ENCODE measurements at places on chromosomes 4 and X.
A peak's percentile ranks its signal among the peaks of the same experiment; 100 is the strongest.

- no peak for DNase-seq
Measured at GRCh38 chr4:187910741-187911140, 84.8 kb upstream of the ZFP42 start.

DNA sequence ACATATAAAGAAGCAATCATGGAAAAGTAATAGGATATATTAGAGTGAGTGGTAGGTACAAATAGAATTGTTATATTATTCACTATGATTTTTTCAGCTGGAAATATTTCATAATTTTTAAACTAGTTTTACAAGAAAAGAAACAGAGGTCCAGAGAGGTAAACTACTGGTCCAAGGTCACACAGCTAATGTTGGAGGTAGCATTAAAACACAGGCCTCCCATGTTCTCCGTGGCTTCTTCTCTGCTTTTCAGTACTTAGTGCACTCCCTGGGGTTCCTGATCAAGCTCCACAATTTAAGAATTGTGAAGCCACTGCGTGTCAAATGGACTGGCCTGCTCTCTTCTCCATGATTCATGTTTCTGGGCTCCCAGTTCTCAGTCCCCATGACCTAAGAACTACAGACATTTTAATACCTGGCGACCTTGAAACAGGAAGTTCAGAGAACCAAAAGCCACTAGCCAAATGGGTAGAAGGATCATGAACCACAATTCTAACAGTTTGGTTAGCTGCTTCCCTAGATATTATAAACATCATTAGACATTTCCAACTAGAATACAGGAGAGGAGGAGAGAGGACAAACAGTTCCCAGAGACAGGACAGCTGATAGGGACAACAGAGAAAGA lies 172.0 kb upstream of the KLF3 start:
- no peak for DNase-seq

GRCh38 chr4:151678048-151678872 lies 82.5 kb downstream of the GATB start:
- DNase-seq = no peak

- peak; percentile 75 for DNase-seq
Measured at GRCh38 chrX:24902806-24903205, 113.0 kb downstream of the ARX start.

DNA sequence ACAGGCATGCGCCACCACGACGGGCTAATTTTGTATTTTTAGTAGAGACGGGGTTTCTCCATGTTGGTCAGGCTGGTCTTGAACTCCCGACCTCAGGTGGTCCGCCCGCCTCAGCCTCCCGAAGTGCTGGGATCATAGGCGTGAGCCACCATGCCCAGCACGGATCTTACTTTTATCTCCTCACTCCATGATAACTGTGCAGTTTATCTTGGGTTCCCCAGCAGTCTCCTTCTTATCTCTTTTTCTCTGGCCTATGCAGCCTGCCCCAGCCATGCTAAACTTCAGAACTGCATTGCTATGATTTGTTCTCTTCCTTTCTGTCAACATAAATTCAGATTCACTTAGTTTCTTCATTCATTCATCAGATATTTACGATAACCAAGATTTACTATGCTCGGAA lies 22.4 kb downstream of the PAGE1 start:
- no peak for DNase-seq

DNA sequence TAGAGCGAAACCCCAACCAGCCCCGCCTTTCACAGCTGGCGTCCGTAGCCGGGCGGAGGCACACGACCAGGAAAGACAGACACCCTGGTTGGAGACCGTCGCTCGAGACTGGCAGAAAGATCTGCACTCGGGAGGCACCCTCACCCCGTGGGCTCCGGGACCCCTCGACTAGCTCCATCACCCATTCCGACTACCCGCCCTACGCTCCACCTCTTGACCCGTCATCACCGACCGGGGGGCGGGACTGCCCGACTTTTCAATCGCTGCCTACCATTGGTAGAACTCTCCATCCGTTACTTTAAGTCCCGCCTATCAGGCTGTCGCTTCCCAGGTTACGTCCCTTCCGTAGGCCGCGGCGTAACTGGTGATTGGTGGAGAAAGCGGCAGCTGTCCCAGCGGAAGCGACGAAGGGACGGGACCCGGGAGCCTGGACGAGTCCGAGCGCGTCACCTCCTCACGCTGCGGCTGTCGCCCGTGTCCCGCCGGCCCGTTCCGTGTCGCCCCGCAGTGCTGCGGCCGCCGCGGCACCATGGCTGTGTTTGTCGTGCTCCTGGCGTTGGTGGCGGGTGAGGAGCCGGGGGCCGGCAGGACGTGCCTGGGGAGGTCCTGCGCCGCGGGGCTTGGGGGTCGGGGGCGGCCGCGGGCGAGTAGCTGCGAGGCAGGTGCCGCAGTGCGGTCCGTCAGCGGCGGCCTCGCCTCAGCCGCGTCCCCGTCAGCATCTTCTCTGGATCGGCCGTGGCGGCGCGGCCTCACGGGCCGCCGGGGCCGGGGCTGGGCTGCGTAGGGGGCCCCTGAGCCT lies at the start of gene ATP6AP2:
Gene ATP6AP2, plus strand, starts transcription at position 434 of the 799 bp plus-strand sequence. Its CDS starts 96 bp downstream, at position 530.
- DNase-seq = peak; percentile 74

- DNase-seq = no peak
Measured at GRCh38 chrX:136121788-136122187, 25.5 kb upstream of the FHL1 start.

DNA sequence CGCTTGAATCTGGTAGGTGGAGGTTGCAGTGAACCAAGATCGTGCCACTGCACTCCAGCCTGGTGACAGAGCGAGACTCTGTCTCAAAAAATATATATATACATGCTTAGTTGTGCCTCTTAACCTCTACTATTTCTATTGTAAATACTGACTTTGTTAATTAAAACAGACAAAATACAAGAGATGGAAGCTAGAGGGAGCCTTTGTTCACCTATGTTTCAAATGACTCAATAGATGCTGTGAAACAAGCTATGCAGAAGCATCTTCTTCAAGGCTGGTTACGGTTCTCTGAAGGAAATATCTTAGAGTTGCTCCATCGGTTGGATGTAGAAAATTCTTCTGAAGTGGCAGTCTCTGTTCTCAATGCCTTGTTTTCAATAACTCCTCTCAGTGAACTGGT lies 6.2 kb downstream of the NCAPG start:
- peak; percentile 47 for DNase-seq

GRCh38 chr4:170106900-170107299 lies 17.1 kb upstream of the AADAT start:
- no peak for DNase-seq

- no peak for DNase-seq
Measured at GRCh38 chrX:150063674-150064073, 125.4 kb upstream of the EOLA2 start.

DNA sequence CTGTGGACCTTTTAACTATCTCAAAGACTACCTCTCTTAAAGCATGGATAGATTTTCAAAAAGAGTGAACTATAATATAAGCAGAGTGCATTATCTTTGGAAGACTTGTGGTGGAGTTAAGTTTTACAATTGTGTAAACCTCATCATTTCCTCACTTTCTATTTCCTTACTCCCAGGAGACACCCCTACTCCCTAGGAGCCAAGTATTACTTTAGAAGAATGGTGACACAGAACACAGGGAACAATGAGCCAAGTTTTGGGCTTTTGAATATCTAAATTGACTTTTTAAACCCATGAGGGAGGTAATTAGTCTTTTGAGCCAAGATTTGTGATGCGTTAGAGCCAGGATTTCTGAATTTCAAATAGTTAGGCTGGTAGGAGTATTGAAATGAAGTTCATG lies 78.9 kb upstream of the UNC5C start:
- DNase-seq = no peak

- no peak for DNase-seq
Measured at GRCh38 chrX:41302370-41302769, 31.6 kb upstream of the DDX3X start.

DNA sequence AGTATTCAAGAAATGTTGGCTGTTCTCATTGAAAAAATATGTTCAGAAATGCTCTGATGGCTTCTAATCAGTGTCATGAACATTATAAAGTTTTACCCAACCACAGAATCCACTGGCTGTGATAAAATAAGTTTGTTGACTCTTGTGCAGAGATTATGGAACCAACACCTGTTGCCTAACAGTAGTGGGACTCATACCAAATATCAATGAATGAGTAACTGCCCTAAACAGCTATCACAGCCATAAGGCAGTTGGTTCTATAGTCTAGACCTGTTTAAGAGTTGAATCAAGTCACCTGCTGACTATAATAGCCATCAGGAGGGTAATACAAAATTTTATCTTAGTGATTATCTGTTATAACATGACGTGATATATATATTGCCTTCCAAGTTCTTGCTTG lies 168.3 kb downstream of the ATOH1 start:
- no peak for DNase-seq

DNA sequence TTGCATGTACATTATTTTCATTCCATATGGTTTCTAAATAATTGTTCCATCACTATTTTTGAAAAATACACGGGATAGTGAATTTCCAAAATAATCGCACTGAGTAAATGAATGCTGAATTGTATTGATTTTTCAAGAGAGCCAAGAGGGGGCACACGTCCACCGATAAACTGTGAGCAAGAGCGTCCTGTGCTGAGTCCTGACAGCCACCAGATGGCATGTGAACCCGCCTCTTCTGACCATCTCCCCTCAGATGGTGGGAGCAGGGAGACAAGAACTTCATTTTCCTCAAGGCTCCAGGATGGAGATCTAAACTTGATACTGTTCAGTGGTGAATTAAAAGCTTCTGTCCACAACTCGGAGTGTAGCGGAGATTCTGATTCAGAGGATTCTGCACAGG lies 30.6 kb upstream of the IL9R start:
- no peak for DNase-seq

GRCh38 chrX:17737986-17738713 lies 857 bp downstream of the SCML1 start:
- DNase-seq = no peak

DNA sequence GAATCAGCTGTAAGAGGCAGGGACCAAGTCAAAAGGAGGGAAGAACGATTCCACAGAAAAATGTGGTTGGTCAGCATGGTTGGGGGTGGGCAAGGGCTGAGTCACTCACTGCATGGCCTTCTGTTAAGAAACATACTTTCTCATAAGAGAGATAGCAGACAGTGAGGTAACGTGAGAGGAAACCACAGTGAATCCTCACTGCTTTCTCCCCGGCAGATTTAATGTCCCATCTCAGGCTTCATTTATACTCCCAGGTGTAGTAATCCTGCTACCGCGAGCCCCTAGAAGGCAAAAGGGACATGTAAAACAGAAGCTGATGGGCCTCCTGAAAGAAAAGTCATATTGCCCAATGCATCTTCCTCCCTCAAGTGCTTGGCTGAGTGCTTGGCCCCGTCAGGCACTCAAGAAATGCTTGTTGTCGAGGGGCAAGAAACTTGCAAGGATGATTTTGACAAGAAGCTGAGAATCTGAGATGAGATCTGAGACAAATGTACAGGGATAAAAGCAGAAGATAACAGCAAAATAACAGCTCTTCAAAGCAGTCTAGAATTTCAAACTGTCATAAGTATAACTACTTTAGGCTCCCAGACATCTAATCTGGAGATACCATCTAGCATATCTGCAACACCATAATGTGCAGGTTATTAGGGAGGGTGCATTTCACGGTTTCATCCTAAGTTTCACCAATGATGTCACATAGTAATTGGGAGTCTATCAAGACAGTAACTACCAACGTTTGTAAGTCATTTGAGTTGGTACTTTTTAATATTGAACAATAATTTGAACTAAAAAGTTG lies 40.2 kb downstream of the SH3KBP1 start:
- DNase-seq = peak; percentile 56

DNA sequence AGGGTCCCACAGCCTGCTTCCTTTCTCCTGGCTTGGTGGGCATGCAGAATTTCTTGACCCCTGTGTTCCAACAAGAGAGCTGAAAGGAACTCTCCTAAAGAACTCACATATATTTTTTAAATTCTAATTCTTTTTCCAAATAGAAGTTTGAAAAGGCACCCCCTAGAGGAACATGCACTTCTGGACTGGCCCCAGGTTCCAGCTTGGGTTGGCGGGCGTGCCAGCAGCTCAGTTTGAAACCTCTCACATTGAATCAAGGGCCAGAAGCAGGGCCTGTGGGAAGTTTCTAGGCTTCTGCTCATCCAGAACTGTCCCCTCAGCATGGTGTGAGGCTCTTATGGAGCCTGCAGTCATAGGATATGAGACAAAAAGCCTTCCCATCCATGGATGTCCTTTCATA lies 132.6 kb downstream of the ATG4A start:
- DNase-seq = no peak

Measured in AG04450 (cell line).